ENCODE measurements at places on chromosomes 11 and 22.

GRCh38 chr11:10392095-10393079 lies 62.7 kb upstream of the AMPD3 start:
- DNase-seq = no peak

- no peak for DNase-seq
Observed at GRCh38 chr11:78685156-78685555, 110.5 kb upstream of the NARS2 start.

GRCh38 chr11:31442086-31442485 lies 67.3 kb downstream of the IMMP1L start:
- DNase-seq = no peak

GRCh38 chr22:27783436-27784119 lies 18.0 kb downstream of the MN1 start:
- no peak for DNase-seq

DNA sequence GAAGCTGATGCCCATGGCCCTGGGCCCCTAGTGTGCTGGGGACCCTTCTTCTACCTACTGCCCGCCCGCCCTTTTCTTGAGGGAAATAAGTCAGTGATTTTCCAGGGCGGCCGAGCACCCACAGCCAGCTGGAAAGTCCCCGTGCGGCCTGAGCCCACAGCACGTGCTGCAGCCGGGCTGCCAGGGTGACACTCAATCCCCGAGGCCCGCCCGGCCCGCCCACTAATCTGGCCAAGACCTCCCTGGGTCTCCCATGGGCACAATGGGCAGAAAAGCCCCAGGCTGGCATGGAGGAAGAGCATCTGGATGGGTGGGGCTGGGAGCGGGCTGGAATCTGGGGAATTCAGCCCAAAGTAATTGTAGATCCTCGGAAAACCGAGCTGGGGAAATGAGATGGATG lies 24.8 kb downstream of the WNT7B start:
- no peak for DNase-seq

- DNase-seq = no peak
Observed at GRCh38 chr11:73394416-73395296, 18.5 kb downstream of the RELT start.

DNA sequence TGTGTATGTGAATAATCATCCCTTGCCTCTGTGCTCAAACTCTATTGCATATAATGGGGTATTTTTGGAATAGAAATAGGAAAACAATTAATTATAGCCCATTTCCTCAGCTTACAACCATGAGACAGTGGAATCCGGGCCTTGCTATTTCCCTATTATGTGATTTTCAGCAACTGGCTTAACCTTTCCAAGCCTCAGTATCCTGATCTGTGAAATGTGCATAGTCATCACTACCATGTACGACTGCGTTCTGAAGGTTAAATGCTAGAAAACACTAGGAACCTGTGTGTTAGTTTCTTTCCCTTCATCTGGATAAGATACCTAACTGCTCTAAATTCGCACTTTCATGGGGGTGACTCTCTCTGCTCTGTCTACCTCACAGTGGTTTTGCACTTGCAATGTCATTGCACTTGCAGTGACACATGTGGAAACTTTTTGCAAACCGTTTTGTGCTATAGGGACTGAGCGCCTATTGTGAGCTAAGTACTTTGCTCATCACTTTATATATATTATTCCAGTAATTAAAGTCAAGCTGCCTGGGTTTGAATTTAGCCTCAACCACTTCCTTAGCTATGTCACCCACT lies 48.3 kb downstream of the IRAG1 start:
- DNase-seq = no peak

GRCh38 chr11:77705195-77705875 lies 67.7 kb upstream of the CLNS1A start:
- DNase-seq = no peak

- DNase-seq = no peak
Observed at GRCh38 chr22:27671413-27671935, 130.1 kb downstream of the MN1 start.

- DNase-seq = no peak
Observed at GRCh38 chr22:20178075-20178914, 27.4 kb upstream of the CCDC188 start.

GRCh38 chr11:75593286-75593915 lies 31.3 kb downstream of the SERPINH1 start:
- no peak for DNase-seq

DNA sequence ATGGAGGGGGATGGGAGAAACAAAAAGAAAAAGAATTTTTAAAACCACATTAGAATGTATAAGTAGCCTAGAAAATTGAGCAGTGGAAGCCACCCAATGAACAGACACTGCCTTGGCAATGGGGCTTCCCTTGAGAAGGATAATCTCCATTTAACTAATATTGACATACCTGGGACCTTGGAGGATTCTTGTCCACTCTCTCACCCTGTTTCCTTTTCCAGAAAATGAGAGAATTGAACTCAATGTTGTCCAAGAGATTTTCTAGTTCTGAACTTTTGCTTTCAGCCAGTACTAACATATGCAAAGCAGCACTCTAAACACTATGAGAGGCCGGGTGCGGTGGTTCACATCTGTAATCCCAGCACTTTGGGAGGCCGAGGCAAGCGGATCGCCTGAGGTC lies 524 bp downstream of the MS4A8 start:
- DNase-seq = no peak

GRCh38 chr22:50544746-50545253 lies 899 bp upstream of the KLHDC7B start:
- DNase-seq = no peak
